ENCODE measurements at places on chromosomes 16 and 17. TPM values are rescaled to one million over a fixed set of nuclear protein-coding genes. Genes with fewer than 3 reads are reported as not detected.

DNA sequence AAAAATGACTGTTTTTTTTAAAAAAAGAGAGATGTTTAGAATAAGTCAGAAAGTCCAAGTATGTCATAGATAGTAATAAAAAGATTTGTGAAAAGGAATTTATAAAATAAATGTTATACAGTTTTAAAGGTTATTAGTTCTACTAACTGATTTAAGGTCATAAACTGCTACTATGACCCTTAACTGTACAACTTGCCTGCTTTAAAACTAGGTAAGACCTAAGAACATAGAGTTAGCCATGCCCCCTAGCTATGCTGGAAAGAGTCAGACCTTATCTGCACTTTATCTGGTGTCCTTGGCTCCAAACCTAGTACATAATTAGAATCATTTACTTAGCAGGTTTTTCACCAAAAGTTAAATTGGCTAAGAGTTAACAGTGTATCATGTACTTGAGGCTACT lies 23.5 kb upstream of the SLC6A2 start:
- DNase-seq = no peak

GRCh38 chr17:35900708-35901480 lies 20.7 kb upstream of the CCL5 start:
- no peak for DNase-seq

Gene ELMO3
- total RNA-seq = 4.5 TPM

Gene CDH11
- total RNA-seq = 31.7 TPM

- no peak for DNase-seq
Measured at GRCh38 chr16:66832661-66833305, 2.0 kb upstream of the NAE1 start.

DNA sequence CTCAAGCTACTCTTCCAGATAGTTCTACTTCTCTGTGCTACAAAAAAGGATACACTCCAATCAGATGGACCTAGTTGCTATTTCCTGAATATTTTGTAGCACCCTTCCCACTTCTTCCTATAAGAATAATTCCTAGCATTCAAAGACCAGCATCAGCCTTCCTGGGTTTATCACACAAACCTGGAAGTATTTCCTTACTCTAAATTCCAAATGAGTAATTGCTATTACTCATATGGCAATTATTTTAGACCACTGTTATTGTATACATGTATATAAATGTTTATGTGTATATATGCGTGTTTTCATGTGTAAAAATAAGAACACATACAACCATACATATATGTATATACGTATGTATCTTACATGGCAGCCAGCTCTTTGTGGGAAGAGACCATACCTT lies 130.6 kb downstream of the MYO1D start:
- no peak for DNase-seq

Gene NPTX1
- 1.6 TPM for total RNA-seq

DNA sequence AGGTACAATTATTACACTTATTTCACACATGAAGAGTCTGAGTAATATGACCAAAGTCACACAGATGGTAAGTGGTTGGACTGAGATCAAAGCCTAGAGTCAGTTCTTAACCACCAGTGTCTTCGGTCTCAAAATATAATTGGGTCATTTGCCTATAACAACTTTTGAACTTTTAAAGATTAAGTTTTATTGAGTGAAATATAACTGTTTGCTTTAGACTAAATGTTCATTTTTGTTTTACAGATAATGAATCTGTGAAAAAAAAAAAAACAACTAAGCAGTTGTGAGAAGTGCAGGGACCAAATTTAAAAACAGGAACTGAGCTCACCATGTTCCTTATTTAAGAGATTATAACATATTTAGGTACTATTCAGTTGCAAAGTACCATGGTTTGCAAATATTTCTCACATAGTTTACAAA lies 150.1 kb downstream of the ITFG1 start:
- no peak for DNase-seq

GRCh38 chr17:73769479-73769878 lies 125.2 kb upstream of the SDK2 start:
- DNase-seq = no peak
